Esophagus muscularis mucosa (tissue), 4 donors: ENCODE measurements at places on chromosomes 12 and 14. TPM values are rescaled to one million over a fixed set of nuclear protein-coding genes. Genes with fewer than 3 reads are reported as not detected.
A peak's percentile ranks its signal among the peaks of the same experiment; 100 is the strongest.

GRCh38 chr12:96211988-96212387 is 17.8 kb downstream of the ELK3 start:
- no peaks in the 10 kb centered on the region for H3K36me3 ChIP-seq
- no peaks in the 10 kb centered on the region for H3K27me3 ChIP-seq
- peaks cover 74% of the 10 kb centered on the region for H3K4me1 ChIP-seq
- no peak for DNase-seq

- H3K36me3 ChIP-seq: no peaks in the 10 kb centered on the region
- no peak for DNase-seq
- H3K27ac ChIP-seq: no peak overlapping the region
- H3K27me3 ChIP-seq: peaks cover 39% of the 10 kb centered on the region
Observed at GRCh38 chr12:51536159-51536558, 54.9 kb upstream of the SCN8A start.

GRCh38 chr14:36443374-36443773 is 76.7 kb downstream of the NKX2-1 start:
- peaks cover 29% of the 10 kb centered on the region for H3K27me3 ChIP-seq
- H3K4me3 ChIP-seq: no peak overlapping the region
- no peaks in the 10 kb centered on the region for H3K4me1 ChIP-seq

DNA sequence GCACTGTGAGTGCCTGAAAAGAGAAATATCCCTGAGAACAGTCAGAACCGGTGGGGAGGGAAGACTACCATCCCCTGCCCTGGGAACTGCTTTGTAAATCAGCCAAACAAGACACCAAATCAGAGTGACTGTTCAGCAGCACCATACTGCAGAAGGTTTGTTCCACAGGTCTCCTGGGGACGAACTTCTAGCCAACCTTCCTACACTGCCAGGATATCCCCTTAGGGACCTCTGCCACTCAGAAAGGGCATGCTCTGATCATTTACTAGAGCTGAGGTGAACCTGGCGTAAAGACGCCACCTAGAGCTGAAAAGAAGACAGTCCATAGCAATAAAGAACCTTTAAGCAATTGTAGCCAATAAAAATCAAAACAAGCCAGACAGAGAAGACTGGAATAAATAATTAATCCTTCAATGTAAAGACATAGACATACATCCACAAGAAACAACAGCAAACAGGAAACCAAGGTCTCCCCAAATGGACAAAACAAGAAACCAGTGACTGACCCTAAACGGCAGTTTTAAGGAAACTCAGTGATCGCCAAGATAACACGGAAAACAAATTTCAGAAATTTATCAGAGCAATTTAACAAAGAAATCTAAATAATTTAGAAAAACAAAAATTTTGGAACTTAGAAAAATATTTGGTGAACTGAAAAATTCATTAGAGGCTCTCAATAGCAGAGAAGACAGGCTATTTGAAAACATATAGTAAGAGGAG is 228.1 kb upstream of the AMIGO2 start:
- no peak overlapping the region for H3K4me3 ChIP-seq
- no peak overlapping the region for H3K27ac ChIP-seq
- no peaks in the 10 kb centered on the region for H3K27me3 ChIP-seq
- H3K4me1 ChIP-seq: no peaks in the 10 kb centered on the region
- peak; percentile 64 for DNase-seq
- H3K36me3 ChIP-seq: no peaks in the 10 kb centered on the region

DNA sequence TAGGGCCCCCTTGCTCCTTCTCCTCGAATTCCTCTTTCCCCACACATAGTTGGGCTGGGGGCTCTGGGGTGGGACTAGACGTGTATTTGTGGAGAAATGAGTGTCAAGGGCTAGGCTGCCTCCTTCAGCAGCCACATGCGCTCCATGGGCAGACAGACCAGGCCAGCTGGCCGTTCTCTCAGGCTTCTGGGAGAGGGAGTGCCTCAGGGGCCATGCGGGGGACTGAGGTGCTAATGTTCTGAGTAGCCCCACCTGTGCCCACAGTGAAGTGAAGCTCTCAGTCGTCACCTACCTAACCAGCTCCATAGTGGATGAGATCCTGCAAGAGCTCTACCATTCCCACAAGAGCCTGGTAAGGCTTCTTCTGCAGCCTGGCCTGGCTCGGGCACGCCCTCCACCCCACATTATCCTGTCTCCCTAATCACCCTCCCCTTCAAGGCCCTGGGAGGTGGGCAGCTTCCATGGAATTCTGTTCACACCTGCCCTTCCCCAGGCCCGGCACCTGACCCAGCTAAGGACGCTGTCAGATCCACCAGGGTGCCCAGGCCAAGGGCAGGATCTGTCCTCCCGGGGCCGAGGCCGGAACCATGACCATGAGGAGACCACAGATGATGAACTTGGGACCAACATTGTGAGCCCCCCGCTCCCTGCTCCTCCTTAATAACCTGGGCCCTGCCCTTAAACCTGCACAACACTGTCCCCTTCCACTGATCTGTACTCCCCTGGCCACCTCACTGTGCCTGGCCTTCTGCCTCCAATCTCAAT is 9.0 kb upstream of the CPNE6 start:
- H3K36me3 ChIP-seq: no peaks in the 10 kb centered on the region
- no peaks in the 10 kb centered on the region for H3K27me3 ChIP-seq

- no peaks in the 10 kb centered on the region for H3K36me3 ChIP-seq
- H3K4me1 ChIP-seq: no peaks in the 10 kb centered on the region
- no peak for DNase-seq
- H3K27ac ChIP-seq: no peak overlapping the region
Observed at GRCh38 chr14:65299826-65300225, 112.7 kb upstream of the FUT8 start.

SLC25A21 gene
- total RNA-seq: 0.39 TPM

LHX5 gene
- not detected for total RNA-seq
